ENCODE measurements at places on chromosomes 5 and 9. TPM values are rescaled to one million over a fixed set of nuclear protein-coding genes. Genes with fewer than 3 reads are reported as not detected.

The CEL gene
- total RNA-seq: 0.58 TPM

The CNTNAP3B gene
- total RNA-seq: 16.8 TPM

The SLC1A3 gene
- not detected for total RNA-seq

The GARIN3 gene
- total RNA-seq: not detected

The LIX1 gene
- total RNA-seq: not detected

The PKD2L2 gene
- not detected for total RNA-seq

The SOHLH1 gene
- total RNA-seq: not detected

The CCL27 gene
- not detected for total RNA-seq

The ROPN1L gene
- total RNA-seq: 2.3 TPM

The PRPF4 gene
- 52.6 TPM for total RNA-seq

The AHRR gene
- 4.3 TPM for total RNA-seq

The GPR21 gene
- total RNA-seq: not detected

The TTC16 gene
- total RNA-seq: not detected

The ISOC1 gene
- total RNA-seq: 17.9 TPM

The NAIP gene
- 0.18 TPM for total RNA-seq

The PCDHGA6 gene
- total RNA-seq: 0.13 TPM

The TMEM252 gene
- total RNA-seq: not detected

The CCL21 gene
- total RNA-seq: not detected

The SLCO6A1 gene
- total RNA-seq: not detected

The FOXE1 gene
- 4.0 TPM for total RNA-seq

The FRRS1L gene
- total RNA-seq: 0.19 TPM

The TSLP gene
- total RNA-seq: not detected

The OR13C9 gene
- not detected for total RNA-seq

The CLIC3 gene
- total RNA-seq: 5.1 TPM

The SLC34A1 gene
- total RNA-seq: not detected

The SNCAIP gene
- total RNA-seq: not detected

The LCN9 gene
- total RNA-seq: not detected

The XRCC4 gene
- 10.7 TPM for total RNA-seq

The MCIDAS gene
- total RNA-seq: 2.2 TPM

Data from A549 treated with GW870086 at 1 μM for 4 hours (cell line).